Muscle of back (tissue), 13 donors: ENCODE measurements at places on chromosomes 1 and 21. TPM values are rescaled to one million over a fixed set of nuclear protein-coding genes. Genes with fewer than 3 reads are reported as not detected.

DNA sequence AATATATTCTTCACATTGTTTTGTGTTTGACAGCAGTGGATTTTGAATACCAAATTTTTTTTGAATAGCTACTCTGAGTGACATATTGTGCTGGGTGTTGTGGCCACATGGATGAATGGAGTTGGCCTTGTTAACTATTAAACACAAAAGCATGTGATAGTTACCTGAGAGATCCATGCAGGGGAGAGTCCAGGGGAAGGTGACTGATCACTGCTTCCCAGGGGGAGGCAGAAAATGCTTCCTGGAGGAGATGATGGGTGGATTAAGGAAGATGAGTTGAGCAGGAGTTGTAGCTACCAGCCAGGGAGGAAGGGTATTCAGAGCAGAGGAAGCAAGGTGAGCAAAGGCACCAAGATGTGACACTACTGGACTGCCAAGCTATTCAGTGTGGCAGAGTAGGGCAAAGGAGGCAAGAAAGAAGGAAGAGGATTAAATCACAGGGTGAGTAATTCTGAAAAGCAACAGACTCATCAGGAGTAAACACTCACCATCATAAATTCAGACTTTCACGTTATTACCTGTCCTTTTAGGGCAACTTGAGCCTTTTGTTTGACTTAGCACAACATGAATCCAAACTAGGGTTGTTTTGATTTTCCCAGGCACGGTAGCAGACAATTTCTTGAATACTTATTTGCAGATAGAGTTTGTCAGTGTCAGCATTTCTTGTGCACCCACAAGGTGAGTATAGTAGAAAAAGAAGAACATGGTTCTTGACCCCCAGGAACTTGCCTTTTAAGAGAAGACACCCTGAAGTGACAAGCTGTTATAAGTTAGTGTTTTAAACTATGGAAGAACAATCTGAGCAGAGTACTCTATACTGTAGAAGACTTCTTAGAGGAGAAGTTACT is 4.2 kb downstream of the CD46 start:
- DNase-seq, result no peak

DNA sequence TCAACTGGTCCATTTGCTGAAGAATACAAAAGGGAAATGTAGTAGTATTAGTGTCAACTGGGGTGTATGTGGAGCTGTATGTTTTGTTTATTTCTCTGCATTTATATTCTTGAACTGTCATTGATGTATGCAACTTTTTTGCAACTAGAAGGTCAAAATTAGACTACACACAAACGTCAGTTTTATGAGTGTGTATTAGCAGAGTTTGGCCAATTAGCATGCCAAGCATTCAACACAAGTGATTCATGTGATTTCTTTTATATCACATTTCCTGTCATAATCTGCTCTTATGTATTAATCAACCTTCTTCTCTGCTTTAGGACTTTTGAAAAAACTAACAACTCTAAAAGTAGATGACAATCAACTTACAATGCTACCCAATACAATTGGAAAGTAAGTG is 211.1 kb downstream of the LRRC40 start:
- no peak for DNase-seq

GRCh38 chr1:213440766-213441165 is 389.7 kb downstream of the RPS6KC1 start:
- DNase-seq, result no peak

The GPR3 gene
- 1.2 TPM for polyA plus RNA-seq

The KCNK1 gene
- polyA plus RNA-seq, result 1.5 TPM
